ENCODE measurements at places on chromosomes 13 and 19.

- DNase-seq: no peak
Measured at GRCh38 chr13:108527844-108528243, 101.6 kb upstream of the MYO16 start.

GRCh38 chr13:113176280-113176679 lies 17.8 kb downstream of the PROZ start:
- peak; percentile 82 for DNase-seq

GRCh38 chr19:1312767-1313694 lies 27.4 kb downstream of the EFNA2 start:
- no peak for DNase-seq

- no peak for DNase-seq
Measured at GRCh38 chr13:89980896-89981295, 1366.6 kb upstream of the MIR17HG start.

- DNase-seq: no peak
Measured at GRCh38 chr13:109904218-109904617, 117.8 kb upstream of the IRS2 start.

DNA sequence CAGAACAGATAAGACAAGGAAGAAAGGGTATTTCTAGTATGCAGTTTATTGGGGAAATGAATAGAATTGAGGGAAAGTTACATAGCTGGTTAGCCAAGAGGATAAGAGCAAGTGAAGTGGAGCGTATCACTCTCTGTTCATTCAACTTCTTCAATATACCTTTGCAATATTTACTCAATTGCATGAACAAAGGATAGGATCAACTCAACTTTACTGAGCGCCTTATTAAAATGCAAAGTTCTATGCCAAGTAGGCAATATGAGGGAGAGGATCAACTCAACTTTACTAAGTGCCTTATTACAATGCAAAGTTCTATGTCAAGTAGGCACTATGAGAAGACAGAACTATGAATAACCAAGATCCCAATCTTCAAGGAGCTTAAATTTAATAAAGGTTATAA lies 43.9 kb downstream of the ZC3H13 start:
- no peak for DNase-seq

DNA sequence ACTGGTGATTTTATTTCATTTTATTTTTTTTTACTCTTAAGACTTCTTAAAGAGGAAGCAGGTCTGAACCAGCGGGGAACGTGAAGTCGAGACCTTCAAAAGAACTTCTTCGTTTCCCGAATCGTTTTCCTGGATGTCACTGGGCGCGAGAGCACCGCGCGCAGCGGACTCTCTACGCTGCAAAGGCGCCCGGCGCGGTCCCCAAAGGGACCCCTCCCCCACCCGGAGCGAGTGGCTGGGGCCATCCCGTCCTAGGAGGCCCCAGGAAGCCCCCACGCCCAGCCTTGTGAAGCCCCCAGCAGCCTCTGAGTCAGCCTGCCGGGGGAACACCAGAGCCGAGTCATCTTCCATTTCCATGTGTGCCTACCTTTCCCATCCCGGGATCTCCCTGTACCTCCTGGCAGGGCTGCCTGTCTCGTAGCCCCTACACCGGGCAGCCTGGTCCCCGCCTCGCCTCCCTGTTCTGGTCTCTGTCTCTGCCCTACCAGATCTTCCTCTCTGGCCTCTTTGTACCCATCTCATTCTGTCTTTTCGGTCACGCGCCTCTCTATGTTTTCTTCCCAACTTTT lies 608 bp downstream of the CD70 start:
- no peak for DNase-seq

- DNase-seq: no peak
Measured at GRCh38 chr13:112880221-112880641, 88.8 kb upstream of the MCF2L start.

GRCh38 chr19:49336482-49337266 lies 1.5 kb downstream of the CD37 start:
- DNase-seq: no peak

DNA sequence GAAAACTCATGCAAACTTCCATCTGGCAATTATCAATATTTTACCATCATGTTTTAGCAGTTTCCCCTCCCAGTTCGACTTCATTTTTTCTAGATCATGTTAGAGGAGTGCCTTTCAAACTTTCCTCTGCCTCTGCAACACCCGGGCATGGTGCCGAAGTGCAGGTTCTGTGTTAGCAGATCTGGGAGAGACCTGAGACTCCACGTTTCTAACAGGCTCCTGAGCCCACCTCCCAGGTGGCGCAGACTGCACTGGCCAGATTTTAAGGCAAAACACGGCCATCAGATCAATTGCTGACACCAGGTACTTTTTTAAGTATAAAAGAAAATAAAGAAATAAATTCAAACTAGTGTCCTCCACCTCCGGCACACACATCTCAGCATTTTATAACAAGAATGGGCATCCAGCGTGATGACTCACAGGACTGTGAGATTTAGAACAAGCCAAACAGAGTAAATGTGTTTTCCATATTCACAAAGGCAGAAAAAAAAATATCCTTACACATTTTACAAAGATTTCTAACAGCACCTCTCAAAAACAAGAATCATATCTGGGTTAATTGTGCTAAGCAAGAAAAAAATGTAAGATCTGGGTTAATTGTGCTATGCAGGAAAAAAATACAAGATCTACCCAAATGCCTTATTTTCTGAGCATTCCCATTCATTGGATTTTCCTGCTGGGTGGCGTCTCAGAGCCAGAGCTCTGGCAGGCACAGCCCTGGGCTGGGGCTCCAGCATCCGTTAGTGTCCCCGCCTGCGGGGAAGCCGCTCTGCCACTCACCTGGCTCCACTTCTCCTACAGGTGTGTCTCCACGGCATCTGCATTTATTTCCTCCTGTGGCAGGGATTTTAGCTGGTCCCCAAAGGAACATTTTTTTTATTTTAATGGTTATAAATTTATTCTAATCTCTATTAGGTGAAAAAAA lies 127.9 kb upstream of the SOX1 start:
- DNase-seq: peak; percentile 1

GRCh38 chr13:23707674-23708073 lies 137.5 kb downstream of the TNFRSF19 start:
- DNase-seq: no peak

GRCh38 chr13:113769106-113769505 lies 10.1 kb downstream of the TMEM255B start:
- no peak for DNase-seq

- DNase-seq: peak; percentile 69
Measured at GRCh38 chr19:14361824-14362223, 19.4 kb upstream of the ADGRE5 start.

DNA sequence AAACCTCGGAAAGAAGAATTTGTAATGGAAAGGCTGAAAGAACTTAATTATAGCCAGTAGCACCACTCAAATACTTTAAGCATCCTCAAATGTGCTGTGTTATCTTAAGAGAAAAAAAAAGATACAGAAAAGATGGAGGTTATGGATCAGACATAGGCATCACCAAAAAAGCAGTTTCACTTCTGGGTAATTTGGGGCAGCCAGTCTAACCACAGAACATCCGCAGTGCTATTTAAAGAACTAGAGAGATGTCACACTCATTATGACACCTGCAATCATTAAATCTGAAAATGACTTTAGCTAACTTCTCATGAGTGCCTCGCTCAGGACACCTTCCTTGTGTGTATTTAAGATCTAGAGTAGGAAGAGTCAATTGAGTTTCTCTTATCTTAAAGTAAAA lies 211.8 kb downstream of the RBM26 start:
- DNase-seq: peak; percentile 55

GRCh38 chr19:5102520-5102919 lies 133.6 kb downstream of the KDM4B start:
- DNase-seq: no peak

- DNase-seq: no peak
Measured at GRCh38 chr13:65310663-65311328, 1919.3 kb downstream of the PCDH9 start.

GRCh38 chr19:15216363-15216762 lies 15.6 kb upstream of the NOTCH3 start:
- no peak for DNase-seq

GRCh38 chr19:28045621-28046020 lies 1167.3 kb downstream of the UQCRFS1 start:
- no peak for DNase-seq

DNA sequence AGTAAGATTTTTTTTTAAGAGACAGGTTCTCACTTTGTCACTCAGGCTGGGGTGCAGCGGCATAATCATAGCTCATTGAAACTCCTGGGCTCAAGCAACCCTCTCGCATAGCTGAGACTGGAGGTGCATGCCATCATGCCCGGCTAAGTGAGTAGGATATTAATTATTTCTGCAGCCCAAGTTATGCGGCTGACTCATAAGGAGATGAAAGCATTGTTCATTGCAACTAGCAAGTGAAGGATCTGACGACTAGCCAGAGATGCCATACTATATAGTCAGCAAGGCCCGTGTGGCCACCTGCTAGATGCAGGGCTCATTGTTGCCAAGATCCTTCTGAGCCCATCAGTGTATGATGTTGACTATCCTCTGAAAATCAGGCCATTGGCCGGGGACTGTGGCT lies 45.2 kb downstream of the ABCC4 start:
- no peak for DNase-seq

DNA sequence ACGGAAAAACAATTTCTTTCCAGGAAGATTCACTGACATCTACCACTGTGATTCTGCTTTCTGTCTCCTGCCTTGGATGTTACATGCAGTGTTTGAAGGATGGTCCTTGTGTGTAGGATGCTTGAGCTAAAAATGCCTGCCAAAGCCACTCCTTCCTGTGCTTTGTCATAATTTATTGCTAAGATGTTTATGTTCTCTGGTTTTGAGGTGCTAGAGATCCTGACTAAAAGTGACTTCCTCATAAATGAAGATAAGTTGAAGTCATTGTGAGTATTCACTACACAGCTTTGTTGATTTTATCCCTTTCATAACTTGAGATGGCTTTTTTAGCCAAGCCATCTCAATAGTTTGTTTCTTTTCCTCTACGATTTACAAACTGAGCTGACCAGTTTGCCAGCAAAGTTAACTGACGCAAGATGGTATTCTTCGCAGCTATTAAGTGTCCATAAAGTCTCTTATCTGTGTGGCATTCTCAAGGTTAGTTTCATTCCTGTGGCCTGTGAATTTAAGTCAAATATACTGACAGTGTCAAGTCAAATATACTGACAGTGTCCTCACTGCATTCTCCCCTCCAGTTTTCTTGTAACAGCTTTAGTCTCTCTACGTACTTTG lies 15.7 kb upstream of the FBXL3 start:
- DNase-seq: no peak

- no peak for DNase-seq
Measured at GRCh38 chr13:29162638-29163235, 342.6 kb downstream of the MTUS2 start.

- no peak for DNase-seq
Measured at GRCh38 chr13:21287331-21287907, 111.0 kb downstream of the MRPL57 start.

GRCh38 chr13:21677075-21677623 lies 6.3 kb downstream of the FGF9 start:
- no peak for DNase-seq

GRCh38 chr13:30805603-30806011 lies 70.3 kb downstream of the ALOX5AP start:
- DNase-seq: no peak

DNA sequence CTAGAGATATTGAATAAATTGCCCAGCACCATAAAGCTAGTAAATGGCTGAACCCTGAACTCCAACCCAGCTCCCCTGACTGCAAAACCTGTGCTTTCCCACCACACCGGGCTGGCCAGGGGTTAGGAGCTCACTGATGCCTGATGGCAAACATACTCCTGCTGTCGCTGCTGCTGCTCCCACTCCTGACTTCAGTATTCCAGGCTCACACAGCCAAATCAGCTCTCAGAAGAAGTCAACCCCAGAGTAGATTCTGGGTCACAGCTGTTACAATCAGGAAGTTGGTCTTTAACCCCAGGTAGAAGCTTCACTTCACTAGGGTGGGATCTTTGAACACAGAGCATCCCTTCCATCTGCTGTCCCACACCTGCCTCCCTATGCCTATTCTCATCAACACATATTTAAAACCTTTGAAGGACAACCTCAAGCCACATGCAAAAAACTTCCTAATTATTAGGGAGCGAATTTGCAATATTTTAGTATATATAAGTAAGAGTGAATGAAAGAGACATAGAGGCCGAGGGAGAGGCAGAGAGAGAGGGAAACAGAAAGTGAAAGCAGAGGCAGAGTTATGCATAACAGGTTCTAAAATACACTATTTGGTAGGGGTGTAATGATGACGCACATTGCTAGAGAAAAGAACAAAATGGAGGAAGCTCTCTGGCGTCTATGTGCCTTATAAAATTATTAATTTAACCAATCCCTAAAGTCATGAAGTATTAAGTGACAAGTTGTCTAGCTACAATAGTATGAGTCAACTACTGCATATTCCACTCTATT lies 99.4 kb upstream of the SERP2 start:
- DNase-seq: peak; percentile 87

- no peak for DNase-seq
Measured at GRCh38 chr13:46079770-46080169, 25.1 kb downstream of the CPB2 start.

- no peak for DNase-seq
Measured at GRCh38 chr19:13869281-13869680, 7.7 kb upstream of the NANOS3 start.

Data from CD4-positive, alpha-beta T cell treated with Interleukin-4 for 1 hour (primary cell).